ENCODE measurements at places on chromosomes 5 and 9.

GRCh38 chr9:95736891-95737522, 138.5 kb upstream of the ERCC6L2 start:
- DNase-seq: no peak

DNA sequence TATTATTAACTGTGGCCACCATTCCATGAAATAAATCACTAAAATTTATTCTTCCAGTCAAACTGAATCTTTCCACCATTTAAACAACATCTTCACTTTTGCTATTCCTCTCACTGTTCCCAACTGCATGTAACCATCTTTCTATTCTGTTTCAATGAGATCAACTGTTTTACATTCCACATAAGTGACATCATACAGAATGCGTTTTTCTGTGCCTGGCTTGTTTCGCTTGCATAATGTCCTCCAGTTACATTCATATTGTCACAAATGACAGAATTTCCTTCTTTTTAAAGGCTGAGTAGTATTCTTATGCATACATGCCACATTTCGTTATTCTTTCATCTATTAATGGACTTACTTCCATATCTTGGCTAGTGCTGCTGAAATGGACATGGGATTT, 738.2 kb downstream of the SEMA5A start:
- DNase-seq: no peak

GRCh38 chr9:131051592-131052517, 42.9 kb downstream of the LAMC3 start:
- no peak for DNase-seq

GRCh38 chr9:108156270-108156998, 666.9 kb upstream of the KLF4 start:
- no peak for DNase-seq

DNA sequence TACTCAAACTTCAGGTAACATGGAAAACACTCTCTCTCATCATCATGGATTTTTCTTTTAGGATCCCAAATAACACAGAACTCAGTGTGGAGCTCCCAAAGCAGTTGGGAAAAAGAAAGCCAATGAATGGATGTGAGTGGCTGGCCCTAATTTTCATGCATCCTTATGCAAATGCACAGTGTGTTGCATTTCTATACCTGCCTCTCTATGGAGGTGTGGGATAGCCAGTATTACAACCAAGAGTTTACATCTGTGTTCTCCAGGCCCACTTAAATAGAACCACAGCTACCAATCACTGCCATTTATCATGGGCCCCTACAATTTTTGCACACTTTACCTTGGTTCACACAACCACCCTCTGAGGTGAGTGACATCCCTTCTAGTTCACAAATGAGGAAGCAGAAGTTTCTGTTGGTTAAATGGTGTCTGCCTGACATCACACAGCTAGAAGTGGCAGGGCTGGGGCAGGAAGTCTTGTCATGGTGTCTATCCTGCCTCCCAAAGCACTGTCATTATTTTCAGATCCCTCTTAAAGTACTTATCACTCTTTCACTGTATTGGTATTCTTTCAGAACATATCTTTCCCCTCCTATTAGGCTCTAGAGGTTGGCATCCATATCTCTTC, 17.3 kb downstream of the MAMDC2 start:
- no peak for DNase-seq

DNA sequence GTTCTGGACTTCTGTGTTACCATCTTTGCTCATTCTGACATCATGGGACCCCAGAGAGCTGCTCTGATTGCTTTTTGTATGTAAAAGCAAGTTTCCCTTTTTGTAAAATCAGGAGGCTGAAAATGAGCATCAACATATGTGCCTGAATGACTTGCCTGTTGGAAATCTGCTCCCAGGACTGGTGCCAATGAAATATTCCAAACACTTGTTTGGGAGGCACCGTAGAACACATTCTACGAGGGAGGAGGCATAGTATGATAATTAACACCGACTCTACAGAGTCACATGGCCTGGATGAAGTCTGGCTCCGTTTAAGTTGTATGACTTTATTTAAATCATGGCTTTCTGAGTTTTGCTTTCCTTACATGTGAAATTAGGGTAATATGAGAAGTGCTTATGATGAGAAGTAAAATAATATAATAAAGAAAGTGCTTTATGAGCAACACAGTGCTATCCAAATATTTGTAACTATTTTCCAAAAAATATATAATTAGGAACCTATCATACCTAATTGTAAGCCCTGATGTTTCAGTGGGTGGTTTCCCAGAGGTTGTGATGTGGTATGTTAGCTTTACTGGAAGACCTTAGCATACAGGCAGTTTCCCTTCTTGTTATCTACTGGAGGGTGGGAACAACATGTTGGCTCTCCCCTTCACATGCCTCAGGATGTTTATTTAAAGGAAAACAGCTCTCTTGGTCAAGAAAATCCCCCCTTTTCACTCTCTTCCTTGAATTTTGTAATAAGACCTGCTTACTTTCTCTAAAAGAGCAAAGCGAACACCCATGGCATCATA, 238.1 kb downstream of the FBXL7 start:
- DNase-seq: no peak

- no peak for DNase-seq
Measured at GRCh38 chr9:128244091-128244836, 31.5 kb downstream of the GOLGA2 start.

- DNase-seq: no peak
Measured at GRCh38 chr9:85237478-85237877, 504.3 kb downstream of the AGTPBP1 start.

DNA sequence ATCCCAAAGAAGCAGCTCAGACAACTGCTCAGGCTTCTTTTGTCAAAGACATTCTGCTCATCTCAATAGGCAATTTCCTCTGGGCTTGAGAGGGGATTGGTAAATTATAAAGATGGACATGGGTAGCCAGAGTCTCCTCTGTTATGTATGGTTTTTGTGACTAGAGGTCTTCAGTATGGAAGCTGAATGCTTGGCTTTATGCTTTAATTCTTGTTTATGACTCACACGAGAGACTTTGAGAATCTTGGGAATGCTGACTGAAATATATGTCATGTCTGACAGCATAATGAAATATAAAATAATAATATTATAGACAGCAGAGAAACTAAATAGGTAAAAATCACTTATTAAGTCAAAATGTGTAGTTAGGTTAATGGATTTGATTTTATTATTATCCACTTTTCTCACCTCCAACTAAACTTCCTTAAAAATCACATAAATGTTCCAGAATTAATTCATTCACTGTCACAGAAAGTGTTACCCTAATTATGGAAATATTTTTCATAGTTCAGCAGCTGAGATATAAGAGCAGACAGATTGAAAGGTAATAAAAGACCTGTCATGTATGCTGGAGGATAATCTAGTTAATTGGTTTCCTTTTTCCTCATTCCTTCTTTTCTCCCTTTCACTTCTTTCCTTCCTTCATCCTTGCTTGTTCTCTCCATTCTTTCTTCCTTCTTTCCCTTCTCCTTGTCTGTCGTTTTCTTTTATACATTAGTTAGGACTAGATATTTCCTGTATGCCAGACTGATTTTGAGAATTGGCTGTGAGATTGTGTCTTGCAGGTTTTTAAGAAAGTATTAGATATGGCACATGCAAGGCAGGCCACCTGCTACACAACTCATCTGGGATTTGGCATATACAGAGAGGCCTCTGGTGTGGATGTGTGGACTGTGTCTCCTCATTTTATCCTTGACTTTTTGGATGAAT, 1866.1 kb upstream of the NUDT12 start:
- DNase-seq: no peak

- no peak for DNase-seq
Measured at GRCh38 chr5:36772276-36773140, 104.1 kb upstream of the NIPBL start.

GRCh38 chr5:133777951-133778350, 165.6 kb upstream of the FSTL4 start:
- DNase-seq: no peak
